ENCODE measurements at places on chromosomes 11 and 22.

DNA sequence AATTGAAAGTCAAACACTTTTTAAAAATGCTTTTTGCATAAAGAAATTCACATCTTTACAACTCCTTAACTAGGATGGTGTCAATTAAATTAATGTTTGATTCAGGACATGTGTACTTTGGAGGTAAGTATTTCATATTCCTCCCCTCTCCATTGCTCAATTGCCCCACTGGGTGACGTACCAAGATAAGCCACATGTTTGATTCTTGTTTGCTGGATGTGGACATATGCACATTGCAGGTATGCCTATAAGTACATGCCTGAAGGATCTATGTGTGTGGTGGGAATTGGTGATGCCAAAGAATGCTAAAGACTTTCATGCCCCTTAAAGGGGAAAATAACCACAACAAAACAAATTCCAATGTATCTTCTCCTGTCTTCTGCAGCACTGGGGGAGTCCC lies 5.8 kb downstream of the CD44 start:
- DNase-seq: no peak

DNA sequence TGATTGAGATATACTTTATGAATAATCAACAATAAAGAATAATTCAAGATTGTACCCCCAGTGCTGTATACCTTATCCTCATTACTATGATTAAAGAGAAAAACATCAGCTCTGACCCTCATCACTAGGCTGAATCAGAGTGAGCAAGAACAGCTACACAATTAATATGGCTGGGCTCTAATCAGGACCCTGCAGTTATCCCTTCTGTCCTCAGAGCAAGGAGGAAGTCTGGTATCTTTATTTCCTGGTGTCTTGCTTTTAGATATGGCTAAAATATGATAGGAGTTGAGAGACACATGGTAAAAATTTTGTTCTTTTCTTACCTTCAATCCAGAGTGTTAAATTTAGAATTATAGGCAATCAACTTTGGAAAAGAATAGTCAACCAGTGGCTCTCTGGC lies 28.6 kb upstream of the GAB2 start:
- DNase-seq: no peak

DNA sequence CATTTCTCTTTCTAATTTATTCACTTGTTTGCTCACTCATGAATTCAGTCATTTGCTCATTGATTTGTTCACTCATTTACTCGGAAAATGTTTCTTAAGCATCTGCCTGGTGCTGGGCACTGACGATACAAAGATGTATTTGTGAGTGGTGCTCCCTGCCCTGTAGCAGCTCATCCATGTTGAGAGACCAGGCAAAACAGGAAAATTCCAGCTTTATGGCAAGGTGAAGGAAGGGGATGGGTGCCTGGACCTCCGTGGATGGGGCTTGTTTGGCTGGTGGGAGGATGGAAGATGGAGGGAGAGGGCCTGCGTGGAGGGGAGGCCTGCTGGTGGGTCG lies 53.1 kb downstream of the TBC1D22A start:
- DNase-seq: no peak

GRCh38 chr22:46233231-46233630 lies 16.9 kb downstream of the CDPF1 start:
- no peak for DNase-seq

GRCh38 chr22:40685406-40685805 lies 6.1 kb downstream of the MCHR1 start:
- no peak for DNase-seq

DNA sequence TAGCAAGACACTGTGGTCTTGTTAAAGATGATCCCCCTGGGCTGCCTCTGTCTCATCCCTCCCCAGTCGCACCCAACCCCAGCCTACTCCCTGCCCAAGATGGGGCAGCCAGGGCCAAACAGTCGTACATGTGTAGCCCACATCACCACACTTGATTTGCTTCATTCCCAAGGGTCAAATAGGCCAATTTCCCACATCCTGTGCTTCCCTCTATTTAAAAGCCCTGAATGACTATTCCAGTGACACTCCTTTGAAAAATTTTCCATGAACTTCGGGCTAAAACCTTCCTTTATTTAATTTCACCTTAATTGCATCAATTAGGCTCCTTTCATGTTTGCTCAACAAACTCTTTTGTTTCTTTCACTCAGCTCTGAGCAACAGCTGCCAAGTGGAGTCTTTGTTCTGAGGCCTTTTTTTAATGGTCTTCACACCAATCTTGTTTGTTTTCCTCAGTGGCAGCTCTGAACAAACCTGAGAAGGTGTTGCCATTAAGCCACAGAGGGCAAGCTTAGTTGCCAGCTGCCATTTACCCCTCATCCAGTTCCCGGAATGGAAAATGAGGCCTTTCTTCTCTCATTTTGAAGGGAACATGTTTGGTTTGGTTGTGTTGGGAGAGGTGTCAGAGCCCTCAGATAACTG lies 126.9 kb downstream of the APIP start:
- no peak for DNase-seq

- DNase-seq: no peak
Measured at GRCh38 chr11:1840780-1841480, 2.1 kb downstream of the TNNI2 start.

DNA sequence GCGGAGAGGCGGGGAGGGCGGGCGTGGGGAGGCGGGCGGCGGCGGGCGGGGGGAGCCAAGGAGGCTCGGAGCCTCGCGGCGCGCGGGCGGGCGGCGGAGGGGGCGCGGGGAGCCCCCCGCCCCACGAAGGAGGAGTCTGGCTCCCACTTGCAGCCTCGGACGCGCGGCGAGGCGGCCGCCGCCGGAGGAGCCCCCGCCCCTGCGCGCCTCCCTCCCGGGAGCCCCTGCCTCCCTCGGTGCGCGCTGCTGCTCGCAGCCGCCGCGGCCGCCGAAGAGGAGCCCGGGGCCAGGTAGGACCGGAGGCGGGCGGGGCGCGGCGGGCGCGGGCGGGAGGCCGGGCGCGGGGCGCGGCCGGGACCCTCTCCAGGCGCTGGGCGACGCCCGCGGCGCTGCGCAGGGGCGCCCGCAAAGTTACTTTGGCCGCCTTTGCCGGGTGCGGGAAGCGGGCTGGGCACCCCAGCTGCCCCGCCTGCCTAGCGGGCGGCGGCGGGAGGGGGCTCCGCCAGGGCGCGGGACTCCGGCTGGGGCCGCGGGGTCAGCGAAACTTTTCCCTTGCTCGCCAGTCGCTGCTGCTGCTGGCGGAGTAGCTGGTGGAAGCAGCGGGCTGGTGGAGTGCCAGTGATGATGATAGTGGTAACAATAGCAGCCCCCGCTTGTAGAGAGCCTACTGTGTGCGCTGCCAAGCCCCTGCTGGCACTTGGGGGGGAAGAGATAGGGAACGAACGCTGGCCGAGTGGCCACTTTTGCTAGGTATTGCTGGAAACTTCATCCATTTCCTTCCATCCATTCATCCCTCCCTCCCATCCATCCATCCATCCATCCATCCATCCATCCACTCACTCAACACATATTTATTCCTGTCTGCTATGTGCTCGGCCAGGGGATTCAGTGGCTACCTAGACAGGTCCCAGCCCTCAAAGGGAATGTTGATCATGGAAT lies at the start of gene MPPED1:
TSS of gene MPPED1 (plus strand) at position 146 of the 939 bp plus-strand sequence. CDS start 12,972 bp downstream, outside the sequence.
- no peak for DNase-seq

- DNase-seq: no peak
Measured at GRCh38 chr11:115368616-115369015, 135.6 kb downstream of the CADM1 start.

Measured in activated CD8-positive, alpha-beta memory T cell treated with anti-CD3 and anti-CD28 coated beads for 48 hours (primary cell).